ENCODE measurements at places on chromosomes 16 and 17.

DNA sequence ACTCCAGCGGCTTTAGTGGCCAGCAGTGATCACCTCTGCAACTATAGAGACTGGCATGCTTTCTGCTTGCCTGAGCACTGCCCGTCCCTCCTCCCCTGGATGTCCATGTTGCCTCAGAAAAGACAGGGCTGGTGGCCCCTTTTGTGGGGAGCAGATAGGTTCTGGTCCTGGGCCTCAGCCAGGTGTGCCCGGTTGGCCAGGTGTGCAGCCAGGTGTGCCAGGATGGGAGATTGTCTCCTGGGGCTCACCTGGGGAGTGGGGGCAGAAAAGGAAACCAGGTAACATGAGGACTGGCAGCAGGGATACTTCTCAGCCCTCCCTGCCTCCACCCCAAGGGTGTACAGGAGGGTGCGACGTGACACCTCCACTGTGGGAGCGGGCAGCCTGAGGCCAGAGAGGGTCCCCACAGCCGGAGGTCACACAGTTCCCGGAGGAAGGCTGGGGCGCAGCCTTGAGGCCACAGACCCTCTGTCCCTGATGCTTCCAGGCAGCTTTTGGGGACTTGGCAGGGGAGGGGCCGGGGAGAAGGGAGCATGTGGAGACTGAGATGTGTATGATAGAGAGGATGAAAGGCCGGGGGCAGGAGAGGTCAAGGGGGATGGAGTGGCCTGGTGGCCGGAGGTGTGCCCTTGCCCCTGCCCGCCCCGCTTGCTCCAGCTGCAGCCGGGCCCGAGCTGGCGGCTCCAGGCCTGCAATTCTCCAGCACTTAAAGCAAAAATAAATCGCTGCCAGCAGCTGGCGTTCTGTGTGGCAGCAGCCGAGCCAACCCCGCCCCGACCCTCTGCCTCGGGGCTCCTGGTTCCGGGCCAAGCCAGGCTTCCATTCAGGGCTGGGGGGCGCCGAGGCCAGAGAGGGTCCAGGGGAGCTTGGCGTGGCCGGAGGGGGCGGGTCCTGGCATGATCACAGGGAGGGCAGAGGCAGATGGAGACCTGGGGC is 6.7 kb downstream of the KCNJ12 start:
- DNase-seq = no peak

DNA sequence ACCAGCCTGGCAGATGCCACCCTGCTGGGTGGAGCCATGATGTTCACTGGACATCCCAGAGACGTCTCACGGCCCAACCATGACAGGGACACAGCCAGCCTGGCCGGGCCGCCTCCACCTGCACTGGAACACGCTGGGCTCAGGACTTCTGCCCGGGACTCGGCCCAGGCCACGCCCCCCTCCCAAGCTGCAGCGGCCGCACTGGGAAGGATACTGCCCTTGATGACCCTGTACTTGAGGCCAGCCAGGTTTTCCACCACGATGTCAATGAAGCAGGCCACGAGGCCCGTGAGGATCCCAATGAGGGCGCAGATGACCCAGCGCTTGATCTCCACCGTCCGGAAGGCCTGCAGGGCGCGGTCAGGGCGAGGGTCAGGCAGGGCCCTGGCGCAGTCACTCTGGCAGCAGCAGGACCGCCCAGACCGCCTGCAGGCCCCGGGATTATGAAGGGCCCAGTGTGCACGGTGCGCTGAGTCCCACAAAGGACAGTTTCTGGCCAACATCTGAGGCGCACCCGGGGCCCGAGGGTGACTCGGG is 14.2 kb downstream of the CLCN7 start:
- DNase-seq = no peak

- DNase-seq = no peak
Observed at GRCh38 chr17:12140685-12141084, 120.0 kb downstream of the MAP2K4 start.

DNA sequence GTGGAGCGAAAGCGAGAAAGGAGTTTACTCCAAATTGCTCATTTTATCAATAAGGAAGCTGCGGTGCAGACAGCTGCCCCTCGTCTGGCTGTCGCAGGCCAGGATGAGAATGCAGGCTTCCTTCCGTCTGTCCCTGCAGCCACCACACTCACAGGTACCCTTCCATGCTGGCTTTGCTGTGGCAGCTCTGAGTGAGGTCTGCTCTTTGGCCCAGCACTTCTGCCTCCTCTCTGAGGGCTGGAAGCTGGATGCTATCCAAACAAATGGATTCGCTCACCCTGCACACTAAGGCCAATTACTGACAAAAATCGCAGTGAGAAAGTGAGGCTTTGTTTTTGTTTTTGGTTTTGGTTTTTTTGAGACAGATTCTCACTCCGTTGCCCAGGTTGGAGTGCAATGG is 7.0 kb downstream of the ARMC7 start:
- no peak for DNase-seq

DNA sequence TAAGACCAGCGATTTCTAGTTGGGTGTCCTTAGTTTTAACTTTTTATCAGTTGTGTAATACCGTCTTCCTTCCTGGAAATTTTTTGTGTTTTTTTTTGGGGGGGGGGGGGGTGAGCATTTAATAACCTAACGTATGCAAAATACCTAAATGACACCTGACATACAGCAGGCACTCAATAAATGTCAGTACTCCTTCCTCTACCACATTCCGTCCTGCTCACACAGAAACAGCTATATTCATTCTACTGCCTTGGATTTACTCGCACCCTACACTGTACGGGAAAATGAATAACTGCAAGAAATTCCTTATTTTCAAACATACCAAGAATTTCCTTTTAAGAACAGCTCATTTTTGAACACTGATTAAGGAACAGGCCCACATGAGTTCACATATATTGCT is 5.3 kb downstream of the XYLT1 start:
- no peak for DNase-seq

DNA sequence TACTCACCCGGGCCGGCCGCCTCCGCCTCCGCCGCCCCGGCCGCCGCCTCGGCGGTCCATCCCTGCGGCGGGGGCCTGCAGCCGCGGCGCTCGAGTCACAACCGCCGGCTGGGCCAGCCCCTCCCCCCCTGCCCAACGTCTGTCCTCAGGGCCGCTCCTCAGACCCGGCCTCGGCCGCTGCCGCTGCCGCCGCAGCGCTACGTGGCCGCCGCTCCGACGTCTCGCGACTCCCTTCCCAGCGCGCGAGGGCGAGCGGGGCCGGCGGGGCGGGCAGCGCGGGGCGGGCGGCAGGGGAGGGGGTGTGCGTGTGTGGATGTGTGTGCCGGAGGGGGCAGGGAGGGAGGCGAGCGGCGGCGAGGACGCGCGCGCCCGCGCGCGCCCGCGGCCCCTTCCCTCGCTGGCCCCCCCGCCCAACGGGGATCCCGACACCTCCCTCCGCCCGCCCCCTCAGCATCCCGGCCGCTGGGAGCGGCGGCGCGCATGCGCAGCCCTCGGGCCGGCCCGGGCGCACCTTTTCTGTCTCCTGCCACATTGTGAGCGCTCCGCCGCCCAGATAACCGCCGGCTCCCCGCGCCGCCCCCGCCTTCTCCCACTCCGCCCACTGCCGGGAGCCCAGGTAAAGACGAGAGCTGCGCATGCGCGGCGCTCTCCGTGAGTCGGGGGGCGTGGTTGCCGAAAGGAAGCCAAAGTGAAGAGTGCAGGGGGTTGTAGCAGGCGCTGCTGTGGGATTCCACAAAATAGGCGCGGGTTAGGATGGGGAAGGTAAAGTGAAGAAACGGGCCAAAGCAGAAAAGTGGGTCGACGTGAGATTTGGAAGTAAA is at the start of gene ZNF652:
TSS of gene ZNF652 (minus strand) at position 349 of the 821 bp plus-strand sequence. CDS start 44,525 bp downstream, outside the sequence.
- peak; percentile 91 for DNase-seq

DNA sequence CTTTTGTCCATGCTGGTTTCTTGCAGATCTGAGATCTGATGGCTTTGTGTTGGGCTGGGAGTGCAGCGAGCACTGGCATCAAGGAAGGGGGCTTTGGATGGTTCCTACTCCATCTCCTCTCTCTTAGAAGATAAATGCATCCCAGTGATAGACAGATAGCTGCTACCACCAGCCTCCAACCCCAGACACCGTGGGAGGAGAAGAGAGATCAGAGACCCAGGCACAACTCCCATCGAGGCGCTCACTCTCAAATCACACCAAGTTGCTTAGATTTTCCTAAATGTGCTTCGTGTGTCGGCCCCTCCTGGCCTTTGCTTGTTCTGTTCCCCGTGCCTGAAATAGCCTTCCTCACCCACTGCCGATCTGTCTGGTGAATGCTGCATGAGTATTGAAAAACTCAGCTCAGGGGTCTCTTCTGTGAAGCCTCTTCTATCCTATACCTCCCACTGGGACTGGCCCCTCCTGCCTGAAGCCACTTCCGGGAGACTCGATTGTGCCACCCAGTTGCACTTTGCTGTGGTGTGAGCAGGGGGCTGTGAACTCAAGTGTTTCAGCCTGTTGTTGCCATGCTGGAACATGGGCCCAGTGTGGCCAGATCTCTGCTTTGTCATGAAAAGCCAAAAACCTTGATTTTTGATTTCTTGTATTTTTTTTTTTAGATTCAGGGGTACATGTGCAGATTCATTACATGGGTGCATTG is 242.7 kb downstream of the GSG1L start:
- no peak for DNase-seq

- no peak for DNase-seq
Observed at GRCh38 chr17:60923000-60923399, 245.3 kb downstream of the BCAS3 start.

GRCh38 chr16:72963533-72964315 is 84.2 kb downstream of the ZFHX3 start:
- DNase-seq = no peak

GRCh38 chr16:2273484-2273883 is 5.6 kb upstream of the RNPS1 start:
- DNase-seq = no peak

DNA sequence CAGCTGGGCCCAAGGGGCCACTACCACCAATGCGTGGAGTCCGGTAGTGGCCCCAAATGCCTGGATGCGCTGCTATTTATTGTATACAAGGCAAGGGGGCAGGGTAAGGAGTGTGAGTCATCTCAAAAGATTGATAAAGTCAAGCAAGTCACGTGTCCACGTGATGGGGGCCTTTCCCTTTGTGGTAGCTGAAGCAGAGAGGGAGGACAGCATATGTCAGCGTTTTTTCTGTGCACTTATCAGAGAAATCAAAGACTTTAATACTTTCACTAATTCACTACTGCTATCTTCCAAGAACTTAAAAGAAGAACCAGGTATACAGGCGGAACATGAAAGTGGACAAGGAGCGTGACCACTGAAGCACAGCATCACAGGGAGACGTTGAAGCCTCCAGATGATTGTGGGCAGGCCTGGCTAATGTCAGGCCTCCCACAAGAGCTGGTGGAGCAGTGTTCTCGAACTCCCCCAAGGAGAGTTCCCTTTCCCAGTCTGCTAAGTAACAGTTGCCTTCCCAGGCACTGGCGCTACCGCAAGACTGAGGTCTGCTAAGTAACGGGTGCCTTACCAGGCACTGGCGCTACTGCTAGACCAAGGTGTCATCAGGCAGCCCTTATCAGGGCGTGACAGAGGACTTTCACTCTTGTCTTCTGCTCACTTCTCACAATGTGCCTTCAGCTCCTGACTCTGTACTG is 10.8 kb upstream of the ASB16 start:
- DNase-seq = no peak

- no peak for DNase-seq
Observed at GRCh38 chr17:45740553-45741330, 43.4 kb upstream of the CRHR1 start.

- no peak for DNase-seq
Observed at GRCh38 chr17:1820528-1821252, 9.0 kb downstream of the SMYD4 start.
